ENCODE measurements at places on chromosomes 4 and X.
A peak's percentile ranks its signal among the peaks of the same experiment; 100 is the strongest.

- no peaks in the 10 kb centered on the region for H3K4me1 ChIP-seq
- H3K27me3 ChIP-seq, result no peaks in the 10 kb centered on the region
- no peak overlapping the region for H3K27ac ChIP-seq
- peaks cover 6% of the 10 kb centered on the region for H3K36me3 ChIP-seq
- peak; percentile 2 for DNase-seq
- H3K4me3 ChIP-seq, result no peak overlapping the region
Measured at GRCh38 chr4:3257103-3257555, 8.2 kb downstream of the MSANTD1 start.

GRCh38 chr4:73034896-73035295, 34.6 kb downstream of the COX18 start:
- H3K4me3 ChIP-seq, result no peak overlapping the region
- H3K27me3 ChIP-seq, result peaks cover 3% of the 10 kb centered on the region
- no peak overlapping the region for H3K27ac ChIP-seq
- peaks cover 21% of the 10 kb centered on the region for H3K4me1 ChIP-seq
- no peaks in the 10 kb centered on the region for H3K36me3 ChIP-seq

DNA sequence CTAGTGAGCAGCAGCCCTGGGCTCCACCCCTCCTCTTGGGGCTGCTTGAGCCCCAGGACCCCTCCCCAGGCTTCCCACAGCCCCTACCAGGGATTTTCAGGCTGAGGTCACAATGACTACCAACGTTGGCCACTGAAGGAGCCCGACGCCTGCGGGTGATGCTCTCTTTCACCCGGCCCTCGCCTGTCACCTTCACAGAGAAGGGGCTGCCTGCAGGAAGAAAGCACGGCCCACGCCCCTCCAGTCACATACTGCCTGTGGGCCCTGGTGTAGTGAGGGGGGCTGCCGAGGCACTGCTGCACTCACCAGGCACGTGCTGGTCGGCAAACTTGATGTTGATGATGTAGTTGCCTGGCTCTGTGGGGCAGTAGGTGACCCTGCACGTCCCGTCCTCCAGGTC, 22.0 kb downstream of the FLNA start:
- no peak overlapping the region for H3K27ac ChIP-seq
- H3K27me3 ChIP-seq, result no peaks in the 10 kb centered on the region
- H3K4me3 ChIP-seq, result no peak overlapping the region
- peaks cover 69% of the 10 kb centered on the region for H3K4me1 ChIP-seq
- DNase-seq, result no peak
- peaks cover 89% of the 10 kb centered on the region for H3K36me3 ChIP-seq

- H3K4me1 ChIP-seq, result no peaks in the 10 kb centered on the region
- no peaks in the 10 kb centered on the region for H3K27me3 ChIP-seq
- H3K36me3 ChIP-seq, result no peaks in the 10 kb centered on the region
- H3K27ac ChIP-seq, result no peak overlapping the region
- H3K4me3 ChIP-seq, result no peak overlapping the region
Measured at GRCh38 chr4:120733054-120733453, 189.5 kb downstream of the PRDM5 start.

DNA sequence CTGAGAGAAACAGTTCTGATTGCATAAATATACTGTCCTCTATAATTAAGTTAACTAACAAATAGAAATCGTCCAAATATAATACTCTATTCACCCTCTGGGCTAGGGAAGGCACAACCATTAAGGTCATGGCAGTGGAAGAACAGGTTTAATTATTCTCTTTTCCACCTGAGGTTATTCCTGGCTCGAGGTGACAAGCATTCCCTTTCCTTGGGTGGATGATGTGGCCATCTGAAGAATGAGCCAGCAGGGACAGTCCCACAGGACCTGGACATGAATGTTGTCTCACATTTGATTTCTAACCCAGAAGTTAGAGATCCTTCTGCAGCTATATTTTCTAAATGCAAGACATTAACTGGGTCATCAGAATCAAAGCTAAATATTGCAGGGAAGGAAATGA, 5.5 kb downstream of the IBSP start:
- H3K4me1 ChIP-seq, result no peaks in the 10 kb centered on the region
- H3K36me3 ChIP-seq, result no peaks in the 10 kb centered on the region

GRCh38 chrX:104098151-104098808, 14.0 kb upstream of the ZCCHC18 start:
- no peaks in the 10 kb centered on the region for H3K36me3 ChIP-seq
- DNase-seq, result no peak
- no peak overlapping the region for H3K4me3 ChIP-seq
- H3K27me3 ChIP-seq, result peaks cover 45% of the 10 kb centered on the region
- peaks cover 2% of the 10 kb centered on the region for H3K4me1 ChIP-seq

DNA sequence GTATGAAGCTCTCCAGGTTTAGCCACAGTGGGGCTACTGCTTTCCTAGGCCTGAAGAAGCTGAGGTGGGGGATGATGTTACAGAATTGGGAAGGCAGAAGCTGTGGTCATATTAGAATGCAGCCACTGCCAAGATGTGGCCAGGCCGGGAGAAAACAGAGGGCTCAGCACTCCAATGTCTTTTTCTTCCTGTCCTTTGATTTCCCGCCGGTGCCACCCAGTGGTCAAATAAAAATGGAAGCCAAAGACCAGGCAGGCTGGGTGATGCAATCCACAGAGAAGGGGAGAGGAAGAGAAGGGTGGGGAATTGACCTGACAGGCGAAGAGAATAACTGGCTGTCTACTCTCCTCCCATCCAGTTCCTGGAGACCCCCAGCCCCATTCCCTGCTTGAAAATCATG, 94.9 kb upstream of the SHISA3 start:
- H3K4me1 ChIP-seq, result no peaks in the 10 kb centered on the region
- peaks cover 23% of the 10 kb centered on the region for H3K27me3 ChIP-seq
- no peak for DNase-seq

- no peak overlapping the region for H3K27ac ChIP-seq
- H3K4me1 ChIP-seq, result no peaks in the 10 kb centered on the region
- H3K36me3 ChIP-seq, result peaks cover 1% of the 10 kb centered on the region
- H3K27me3 ChIP-seq, result peaks cover 49% of the 10 kb centered on the region
- H3K4me3 ChIP-seq, result no peak overlapping the region
Measured at GRCh38 chrX:132415012-132415411, 73.8 kb downstream of the MBNL3 start.

DNA sequence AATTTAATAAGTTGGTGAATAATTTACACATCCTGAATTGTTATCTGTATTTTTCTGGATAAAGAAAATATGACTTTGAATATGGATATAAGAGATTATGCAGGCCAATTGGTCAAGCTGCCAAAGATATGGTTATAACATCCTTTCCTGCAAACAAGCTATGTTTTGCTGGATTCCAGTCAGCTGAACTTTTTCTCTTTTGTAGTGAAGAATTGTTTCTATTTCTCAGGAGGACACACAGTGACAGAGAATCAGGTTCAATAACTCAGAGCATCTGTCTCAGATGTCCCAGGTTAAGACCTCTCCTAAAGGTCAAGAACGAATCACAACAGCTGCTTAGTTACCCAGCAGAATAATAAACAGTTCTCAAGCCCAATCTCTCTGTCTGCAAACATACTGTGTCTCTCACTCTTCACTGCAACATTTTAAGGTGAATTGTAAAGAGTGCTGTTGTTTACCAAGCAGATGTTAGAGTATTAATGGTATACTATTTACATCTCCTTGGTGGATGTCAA, 189.5 kb upstream of the ANKRD50 start:
- no peaks in the 10 kb centered on the region for H3K36me3 ChIP-seq
- no peak overlapping the region for H3K27ac ChIP-seq
- no peaks in the 10 kb centered on the region for H3K27me3 ChIP-seq
- H3K4me1 ChIP-seq, result no peaks in the 10 kb centered on the region

DNA sequence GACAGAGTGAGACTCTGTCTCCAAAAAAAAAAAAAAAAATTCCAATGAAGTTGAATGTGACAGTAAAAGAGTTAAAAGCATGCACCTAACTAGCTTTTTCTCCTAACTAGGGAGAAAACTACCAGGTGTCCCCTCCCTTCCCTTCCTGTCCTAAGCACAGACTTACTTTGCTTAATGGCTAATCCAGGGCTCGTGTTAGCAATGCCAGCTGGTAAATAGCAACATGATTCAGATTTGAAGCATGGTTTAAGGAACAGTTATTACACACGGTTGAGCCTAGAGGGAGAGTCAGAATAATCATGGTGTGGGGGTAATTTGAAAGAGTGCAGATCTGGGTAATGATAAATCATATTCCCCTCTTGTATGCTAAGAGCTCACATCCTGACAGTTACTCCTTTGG, 338.3 kb downstream of the STIM2 start:
- H3K27me3 ChIP-seq, result no peaks in the 10 kb centered on the region
- H3K36me3 ChIP-seq, result no peaks in the 10 kb centered on the region
- no peak for DNase-seq
- H3K27ac ChIP-seq, result no peak overlapping the region

DNA sequence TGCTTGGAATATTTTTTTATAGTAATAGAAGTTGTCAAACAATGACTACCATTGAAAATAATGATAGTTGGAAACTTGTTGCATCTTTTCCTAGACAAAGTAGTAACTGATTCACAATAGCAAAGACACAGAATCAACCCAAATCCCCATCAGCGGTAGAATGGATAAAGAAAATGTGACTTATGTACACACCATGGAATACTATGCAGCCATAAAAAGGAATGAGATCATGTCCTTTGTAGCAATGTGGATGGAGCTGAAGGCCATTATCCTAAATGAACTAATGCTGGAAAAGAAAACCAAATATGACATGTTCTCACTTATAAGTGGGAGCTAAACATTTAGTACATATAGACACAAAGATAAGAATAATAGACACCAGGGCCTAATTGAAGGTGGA, 49.7 kb downstream of the ATP10D start:
- no peaks in the 10 kb centered on the region for H3K27me3 ChIP-seq
- H3K4me3 ChIP-seq, result no peak overlapping the region
- no peak for DNase-seq
- peaks cover 45% of the 10 kb centered on the region for H3K4me1 ChIP-seq
- H3K27ac ChIP-seq, result no peak overlapping the region

- H3K36me3 ChIP-seq, result no peaks in the 10 kb centered on the region
- no peak overlapping the region for H3K27ac ChIP-seq
- DNase-seq, result no peak
- no peaks in the 10 kb centered on the region for H3K4me1 ChIP-seq
- H3K4me3 ChIP-seq, result no peak overlapping the region
Measured at GRCh38 chr4:27176400-27176799, 315.8 kb downstream of the STIM2 start.

DNA sequence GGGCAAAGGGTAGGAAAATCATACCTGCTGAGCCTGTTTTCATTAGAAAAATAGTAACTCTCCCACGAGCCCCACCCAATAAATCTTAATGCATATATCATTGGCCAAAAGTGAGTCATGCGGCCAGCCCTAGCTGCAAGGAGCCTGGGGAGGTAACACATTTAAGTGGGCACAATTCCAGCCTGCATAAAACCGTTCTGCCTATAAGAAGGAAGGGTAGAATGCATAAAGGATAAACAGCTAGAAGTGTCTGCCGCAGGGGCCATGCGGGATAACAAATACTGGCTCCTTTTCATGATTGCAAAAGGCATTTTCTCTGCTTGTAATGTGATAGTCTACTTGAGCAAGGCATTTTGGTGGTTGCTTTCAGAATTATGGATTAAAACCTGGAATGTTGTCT, 37.1 kb downstream of the EFHC2 start:
- H3K4me3 ChIP-seq, result no peak overlapping the region
- no peak for DNase-seq
- H3K27ac ChIP-seq, result no peak overlapping the region
- no peaks in the 10 kb centered on the region for H3K27me3 ChIP-seq
- no peaks in the 10 kb centered on the region for H3K36me3 ChIP-seq

DNA sequence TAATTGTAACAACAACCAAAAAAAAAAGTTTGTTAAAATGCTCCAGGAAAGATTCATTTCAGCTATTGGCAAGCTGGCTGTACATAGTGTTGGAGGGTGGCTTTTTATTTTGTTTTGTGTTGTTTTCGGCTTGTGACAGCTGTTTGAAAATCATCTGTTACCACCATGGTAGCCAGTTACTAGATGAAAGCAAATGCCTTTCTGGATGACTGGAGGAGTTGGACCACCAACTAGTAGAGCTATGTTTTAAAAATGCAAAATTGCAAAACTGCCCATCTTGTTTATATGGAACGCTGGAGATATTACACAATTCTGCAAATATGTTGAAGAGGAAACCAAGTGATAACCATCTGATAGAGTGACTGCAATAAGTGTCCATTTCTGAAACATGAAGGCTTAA, 53.2 kb upstream of the TNIP3 start:
- no peaks in the 10 kb centered on the region for H3K27me3 ChIP-seq
- DNase-seq, result no peak
- peaks cover 40% of the 10 kb centered on the region for H3K4me1 ChIP-seq
- H3K36me3 ChIP-seq, result peaks cover 6% of the 10 kb centered on the region
- H3K4me3 ChIP-seq, result no peak overlapping the region

DNA sequence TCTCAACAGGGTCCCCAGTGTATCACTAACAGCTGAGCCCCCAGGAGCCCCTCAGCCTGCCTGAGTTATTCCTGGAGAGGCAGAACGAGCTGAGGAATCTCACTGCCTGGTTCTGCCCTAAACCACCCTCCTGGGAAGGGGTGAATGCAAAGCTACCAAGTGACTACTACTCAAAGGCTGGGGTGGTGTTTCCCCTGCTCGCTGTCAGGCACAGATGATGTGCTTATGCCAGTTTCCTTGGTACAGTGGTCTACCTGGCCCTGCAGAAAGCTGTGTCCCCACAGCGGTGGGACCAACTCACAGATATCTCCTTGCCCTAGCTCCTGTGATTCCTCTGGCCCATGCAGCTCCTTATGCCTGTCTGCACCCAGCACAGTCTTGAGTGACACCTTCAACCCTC, 35.4 kb upstream of the ASMTL start:
- H3K36me3 ChIP-seq, result peaks cover 48% of the 10 kb centered on the region
- H3K4me1 ChIP-seq, result peaks cover 19% of the 10 kb centered on the region
- DNase-seq, result peak; percentile 27
- H3K4me3 ChIP-seq, result no peak overlapping the region

- H3K4me1 ChIP-seq, result peaks cover 2% of the 10 kb centered on the region
- H3K27ac ChIP-seq, result no peak overlapping the region
- no peaks in the 10 kb centered on the region for H3K36me3 ChIP-seq
- no peak overlapping the region for H3K4me3 ChIP-seq
Measured at GRCh38 chr4:79673377-79673776, 265.3 kb upstream of the GK2 start.

DNA sequence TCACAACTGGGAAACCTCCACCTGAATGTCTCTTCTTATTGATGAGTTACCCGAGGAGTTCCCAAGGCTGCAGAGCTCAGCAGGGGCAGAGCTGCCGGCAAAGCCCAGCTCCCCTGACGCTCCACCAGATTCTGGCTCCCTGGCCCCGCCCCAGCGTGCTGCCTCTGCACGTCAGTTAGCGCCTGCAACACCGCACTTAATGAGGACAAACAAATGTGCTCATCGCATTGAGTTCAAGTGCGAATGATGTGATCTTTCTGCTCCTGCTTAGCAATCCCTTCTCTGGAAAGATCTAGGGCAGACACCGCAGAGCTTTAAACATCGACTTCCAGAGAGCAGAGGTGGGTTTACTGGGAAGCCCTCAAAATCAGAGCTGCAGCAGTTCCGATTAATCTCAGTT, 55.5 kb upstream of the FBXW7 start:
- no peaks in the 10 kb centered on the region for H3K36me3 ChIP-seq
- H3K4me3 ChIP-seq, result no peak overlapping the region
- peaks cover 1% of the 10 kb centered on the region for H3K4me1 ChIP-seq
- peaks cover 2% of the 10 kb centered on the region for H3K27me3 ChIP-seq
- H3K27ac ChIP-seq, result no peak overlapping the region

All from activated T-cell treated with anti-CD3 and anti-CD28 coated beads, Interleukin-2, amount 50 U/mL, for 24 hours (primary cell).